ENCODE measurements at places on chromosomes 3 and 15.

GRCh38 chr3:177800561-177800960 lies 603.3 kb upstream of the TBL1XR1 start:
- DNase-seq: no peak

DNA sequence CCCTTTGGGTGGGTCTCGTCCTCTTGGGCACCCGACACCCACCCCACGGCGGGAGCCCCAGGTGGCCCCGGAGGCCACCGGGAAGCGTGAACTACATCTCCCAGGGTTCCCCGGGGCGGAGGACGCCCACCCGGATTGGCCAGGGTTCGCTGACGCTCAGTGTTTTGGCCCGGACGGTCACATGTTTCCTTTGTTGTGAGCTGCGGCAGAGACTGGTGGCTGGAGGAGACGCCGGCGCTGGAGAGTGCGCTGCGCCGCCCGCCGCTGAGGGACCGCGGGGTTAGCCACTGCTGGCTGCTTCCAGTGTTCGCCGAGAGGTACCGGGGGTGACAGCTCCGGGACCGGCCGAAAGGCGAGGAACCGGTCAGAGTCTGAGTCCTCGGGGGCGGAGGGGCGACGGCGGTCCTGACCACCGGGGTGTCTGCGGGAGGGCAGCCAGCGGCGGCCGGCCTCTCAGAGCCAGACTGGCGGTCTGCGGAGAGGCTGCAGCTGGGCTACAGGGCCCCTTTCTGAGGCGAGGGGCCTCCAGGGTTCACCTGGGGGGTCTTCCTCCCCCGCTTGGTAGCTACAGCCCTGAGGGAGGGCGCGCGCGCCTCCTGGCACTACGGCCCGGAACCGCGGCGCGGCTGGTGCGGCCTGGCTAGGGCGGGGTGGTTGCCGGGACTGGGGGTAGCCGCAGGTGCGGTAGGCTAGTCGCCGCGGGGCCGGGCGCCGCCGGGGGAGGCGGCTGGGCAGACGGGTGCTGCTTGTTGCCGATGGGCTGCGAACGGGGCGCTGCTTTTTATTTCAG lies at the start of gene KLHL24:
Gene KLHL24 (plus strand): TSS at position 193 of the 790 bp plus-strand sequence. CDS start 14,734 bp downstream, outside the sequence.
- peak; percentile 84 for DNase-seq

GRCh38 chr15:44094781-44095180 lies 100.3 kb downstream of the FRMD5 start:
- no peak for DNase-seq

GRCh38 chr15:22888120-22888859 lies 49.8 kb downstream of the NIPA2 start:
- DNase-seq: no peak

GRCh38 chr3:19074257-19074900 lies 73.9 kb upstream of the KCNH8 start:
- no peak for DNase-seq

DNA sequence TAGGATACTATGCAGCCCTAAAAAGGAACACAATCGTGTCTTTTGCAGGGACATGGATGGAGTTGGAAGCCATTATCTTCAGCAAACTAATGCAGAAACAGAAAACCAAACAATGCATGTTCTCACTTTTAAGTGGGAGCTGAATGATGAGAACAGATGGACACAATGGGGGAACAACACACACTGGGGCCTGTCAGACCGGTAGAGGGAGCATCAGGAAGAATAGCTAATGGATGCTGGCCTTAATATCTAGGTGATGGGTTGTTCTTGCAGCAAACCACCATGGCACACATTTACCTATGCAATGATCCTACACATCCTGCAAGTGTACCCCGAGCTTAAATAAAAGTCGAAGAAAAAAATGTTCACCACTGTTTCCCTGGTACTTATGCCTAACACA lies 17.5 kb downstream of the SENP7 start:
- DNase-seq: no peak

GRCh38 chr3:104291437-104291851 lies 1075.3 kb upstream of the ALCAM start:
- no peak for DNase-seq

DNA sequence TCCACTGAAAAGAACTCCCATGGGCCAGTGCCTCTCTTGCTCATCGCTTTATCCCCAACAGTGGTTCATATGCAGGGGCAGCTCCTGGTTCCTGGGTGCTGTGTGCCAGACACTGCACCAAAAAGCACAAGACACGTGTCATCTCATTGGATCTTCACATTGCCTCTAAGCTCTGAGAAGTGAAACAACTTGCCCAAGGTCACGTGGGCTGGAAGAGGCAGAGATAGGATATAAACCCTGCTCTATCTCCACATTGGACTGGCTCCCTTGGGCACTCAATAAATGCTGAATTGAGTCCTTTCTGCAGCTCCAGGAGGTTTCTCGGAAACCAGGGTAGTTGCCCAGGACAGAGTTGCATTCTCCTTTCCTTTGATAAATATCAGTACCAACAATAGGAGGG lies 88.1 kb downstream of the SRGAP3 start:
- no peak for DNase-seq

- DNase-seq: no peak
These were observed 163.4 kb upstream of the SEMA6D start for GRCh38 chr15:47553947-47554346.

DNA sequence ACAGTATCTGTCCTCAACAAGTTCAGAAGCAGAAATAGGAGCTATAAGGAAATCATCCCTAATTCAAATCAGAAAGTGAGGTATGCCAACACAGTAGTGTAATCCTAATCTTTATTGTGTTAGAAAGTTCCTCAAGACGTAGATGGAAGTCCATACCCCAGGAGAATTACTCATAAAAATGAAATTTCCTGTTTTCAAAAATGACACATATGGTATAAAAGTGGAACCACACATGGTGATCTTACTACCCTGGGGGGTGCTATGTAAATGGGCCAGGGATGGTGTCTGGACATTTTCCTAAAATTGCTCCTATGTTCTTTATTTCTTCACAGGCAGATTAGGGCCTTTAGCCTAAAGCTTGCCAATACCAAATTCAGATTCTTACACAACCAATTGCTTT lies 204.1 kb downstream of the ARRDC4 start:
- no peak for DNase-seq

DNA sequence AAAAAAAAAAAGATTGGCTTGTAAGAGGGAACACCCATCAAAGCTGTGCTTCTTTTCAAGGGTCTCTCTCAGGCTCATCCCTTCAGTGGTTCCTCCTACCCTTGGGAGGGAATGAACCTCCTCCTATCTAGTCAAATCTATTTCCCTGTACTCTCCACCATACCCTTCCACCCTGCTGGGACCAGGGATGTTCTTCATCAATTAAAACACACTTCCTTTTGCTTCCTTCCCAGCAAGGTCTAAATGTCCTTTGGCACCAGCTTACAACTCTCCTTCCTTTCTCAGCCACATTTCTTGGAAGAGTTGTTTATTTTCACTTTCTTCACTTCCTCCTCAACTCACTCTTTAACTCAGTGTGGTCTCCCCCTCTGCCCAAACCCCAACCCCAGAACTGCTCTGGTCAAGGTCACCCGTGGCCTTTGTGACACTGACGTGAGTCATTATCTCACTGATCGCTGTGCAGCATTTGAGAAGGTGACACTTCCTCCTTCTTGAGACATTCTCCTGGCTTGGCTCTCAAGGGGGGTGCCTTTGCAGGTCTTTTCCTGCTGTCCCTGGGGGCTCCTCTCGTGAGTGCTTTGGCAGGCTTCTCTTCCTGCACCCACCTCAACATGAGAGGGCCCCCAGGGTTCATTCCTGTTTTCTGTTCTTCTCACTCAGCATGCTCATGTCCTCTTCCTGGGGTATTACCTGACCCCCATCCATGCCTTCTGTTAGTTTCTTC lies 210.5 kb upstream of the TLE3 start:
- DNase-seq: no peak

DNA sequence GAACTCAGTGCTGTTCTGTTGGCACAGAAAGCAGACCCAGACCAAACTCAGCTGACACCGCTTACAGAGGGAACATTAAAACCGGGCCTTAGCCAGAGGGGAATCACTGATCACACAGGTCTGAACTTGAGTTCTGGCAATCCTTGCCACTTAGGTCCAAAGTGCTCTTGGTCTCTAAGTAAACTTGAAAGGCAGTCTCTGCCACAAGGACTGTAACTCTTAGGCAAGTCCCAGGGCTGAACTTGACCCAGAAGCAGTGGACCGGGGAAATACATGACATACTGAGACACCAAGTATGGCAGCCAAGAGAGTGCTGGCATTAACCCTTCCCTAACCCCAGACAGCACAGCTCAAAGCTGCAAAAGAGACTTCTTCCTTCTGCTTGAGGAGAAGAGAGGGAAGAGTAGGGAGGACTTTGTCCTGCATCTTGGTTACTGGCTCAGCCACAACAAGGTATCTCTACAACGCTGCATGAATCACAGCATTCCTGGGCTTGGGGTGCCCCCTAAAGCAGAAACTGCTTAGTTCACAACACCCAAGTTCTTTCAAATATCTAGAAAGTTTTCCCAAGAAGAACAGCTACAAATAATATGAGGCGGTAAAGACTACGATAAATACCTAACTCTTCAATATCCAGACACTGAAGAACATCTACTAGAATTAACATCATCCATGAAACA lies 32.5 kb downstream of the NAALADL2 start:
- no peak for DNase-seq

DNA sequence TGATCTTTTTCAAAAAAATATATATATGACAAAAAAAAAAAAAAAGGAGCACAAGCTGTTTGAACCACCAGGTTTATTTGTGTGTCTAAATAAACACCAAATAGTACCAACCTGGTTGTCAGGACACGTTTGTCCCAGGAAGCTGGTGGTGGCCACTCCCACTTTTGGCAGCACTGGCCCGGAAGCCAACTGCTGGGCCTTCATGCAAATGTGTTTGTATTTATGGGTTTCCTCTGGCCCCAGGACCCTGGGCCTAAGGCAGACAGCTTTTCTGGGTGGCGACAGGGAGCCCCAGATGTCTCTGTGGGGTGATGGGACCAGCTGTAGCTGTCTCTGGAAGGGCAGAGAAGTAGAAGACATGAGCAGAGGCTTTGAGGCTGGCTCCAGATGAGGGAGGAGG lies 31.6 kb downstream of the PRKCD start:
- no peak for DNase-seq

DNA sequence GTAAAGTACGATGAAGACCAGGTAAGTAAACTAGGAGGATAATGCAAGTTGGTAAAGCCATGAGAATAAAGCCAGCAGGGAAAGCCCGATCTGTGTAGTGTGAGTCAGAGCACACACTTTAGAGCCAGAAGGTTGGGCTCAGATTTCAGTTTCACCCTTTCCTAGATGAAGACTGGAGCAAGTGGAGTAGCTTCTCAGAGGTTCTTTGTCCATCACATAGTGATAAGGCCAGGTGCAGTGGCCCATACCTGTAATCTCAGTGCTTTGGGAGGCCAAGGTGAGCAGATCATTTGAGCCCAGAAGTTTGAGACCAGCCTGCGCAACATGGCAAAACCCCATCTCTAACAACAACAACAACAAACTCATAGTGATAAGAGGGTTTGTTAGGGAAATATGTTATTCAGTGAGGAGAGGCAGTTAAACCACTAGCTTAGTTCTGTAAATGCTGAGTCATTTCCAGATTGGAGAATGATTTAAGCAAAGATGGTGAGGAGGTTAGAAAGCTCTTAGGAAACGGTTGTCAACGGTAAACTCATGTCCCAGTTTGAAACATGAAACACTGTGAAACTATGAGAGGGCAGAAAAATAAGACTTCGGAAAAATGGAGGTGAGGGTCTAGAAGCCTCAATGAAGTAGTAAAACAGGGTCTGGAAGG lies 39.0 kb downstream of the IL12A start:
- no peak for DNase-seq

DNA sequence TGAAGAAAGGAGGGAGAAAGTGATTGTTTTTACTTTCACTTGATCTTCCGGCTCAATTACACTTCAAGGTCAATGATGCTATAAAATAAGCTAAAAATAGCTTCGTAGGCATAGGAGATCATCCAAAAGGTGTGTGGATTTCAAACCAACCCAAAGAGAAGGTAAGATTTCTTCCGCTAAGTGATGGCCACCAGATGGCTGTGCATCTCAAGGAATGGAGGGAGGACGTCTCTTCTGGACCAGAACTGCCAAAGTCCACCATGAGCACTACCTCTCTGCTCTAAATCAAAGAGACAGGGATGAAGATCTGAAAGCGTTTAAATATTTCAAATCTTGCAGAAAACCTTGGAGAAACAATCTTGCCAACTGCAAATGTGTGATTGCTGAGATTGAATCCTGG lies 199.1 kb upstream of the ZPLD1 start:
- DNase-seq: no peak

- no peak for DNase-seq
These were observed 257.2 kb upstream of the NECTIN3 start for GRCh38 chr3:110814170-110815007.

- DNase-seq: peak; percentile 23
These were observed 39.7 kb downstream of the SPATA12 start for GRCh38 chr3:57100046-57100695.

DNA sequence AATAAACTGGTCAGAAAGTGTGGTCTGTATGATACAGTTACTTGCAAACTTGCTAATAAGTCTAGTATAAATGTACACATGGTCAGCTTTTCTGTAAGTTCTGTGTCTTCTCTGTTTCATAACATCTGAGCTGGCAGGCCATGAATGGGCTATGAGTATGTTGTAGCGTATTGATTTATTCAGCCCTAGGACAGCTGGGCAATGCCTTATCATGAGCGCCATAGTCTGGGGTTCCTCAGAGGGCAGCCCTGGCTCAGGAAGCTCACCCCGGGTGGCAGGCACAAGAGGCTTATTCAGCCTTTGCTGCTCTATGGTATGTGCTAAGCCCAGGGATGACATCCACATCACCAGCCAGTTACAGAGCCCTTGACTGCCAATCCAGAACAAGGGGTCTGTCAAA lies 50.7 kb upstream of the CCR2 start:
- DNase-seq: no peak

DNA sequence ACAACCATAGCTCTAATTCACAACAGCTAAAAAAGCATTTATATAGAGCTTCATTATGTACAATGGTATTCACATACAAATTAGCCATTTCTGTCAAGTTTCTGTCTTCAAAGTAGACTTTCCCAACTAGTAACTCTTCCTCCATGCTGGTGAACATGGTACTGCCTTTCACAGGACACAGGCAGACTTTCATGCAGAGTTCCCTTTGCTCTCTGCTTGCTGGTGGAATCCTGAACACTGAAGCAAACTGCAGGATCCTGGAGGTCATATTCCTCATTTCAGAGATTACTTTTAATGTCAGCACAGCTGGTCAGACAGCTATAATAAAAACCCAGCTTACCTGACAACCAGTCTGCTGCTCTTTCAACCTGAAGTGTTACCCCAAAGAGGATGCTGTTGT lies 53.6 kb downstream of the TASOR start:
- no peak for DNase-seq

GRCh38 chr3:113285226-113285625 lies 73.9 kb downstream of the BOC start:
- DNase-seq: no peak

DNA sequence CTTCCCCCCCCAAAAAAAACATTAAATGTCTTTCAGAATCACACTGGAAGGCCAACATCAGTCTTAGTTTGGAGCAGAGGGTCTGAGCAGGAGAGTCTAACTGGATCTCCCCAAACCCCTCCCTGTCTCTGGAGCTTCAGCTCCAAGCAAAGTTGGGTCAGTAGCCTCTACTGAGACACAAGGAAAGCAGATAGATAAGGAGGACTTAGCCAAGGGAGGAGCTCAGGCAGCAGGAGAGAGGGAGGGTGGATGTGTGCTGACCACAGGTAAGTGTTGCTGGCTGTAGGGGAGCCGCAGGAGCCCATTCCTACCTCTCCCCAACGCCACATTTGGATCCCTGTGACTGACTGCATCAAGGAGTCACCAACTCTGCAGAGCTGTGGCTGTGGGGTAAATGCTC lies 7.0 kb downstream of the PLCB2 start:
- no peak for DNase-seq
